Lower lobe of right lung (tissue), 2 donors: ENCODE measurements at places on chromosomes 2 and 18. TPM values are rescaled to one million over a fixed set of nuclear protein-coding genes. Genes with fewer than 3 reads are reported as not detected.
A peak's percentile ranks its signal among the peaks of the same experiment; 100 is the strongest.

- H3K27ac ChIP-seq = no peak overlapping the region
- DNase-seq = no peak
- no peaks in the 10 kb centered on the region for H3K4me1 ChIP-seq
Observed at GRCh38 chr2:179021258-179021657, 28.7 kb downstream of the CCDC141 start.

CTIF gene
- total RNA-seq = 54.8 TPM

DNA sequence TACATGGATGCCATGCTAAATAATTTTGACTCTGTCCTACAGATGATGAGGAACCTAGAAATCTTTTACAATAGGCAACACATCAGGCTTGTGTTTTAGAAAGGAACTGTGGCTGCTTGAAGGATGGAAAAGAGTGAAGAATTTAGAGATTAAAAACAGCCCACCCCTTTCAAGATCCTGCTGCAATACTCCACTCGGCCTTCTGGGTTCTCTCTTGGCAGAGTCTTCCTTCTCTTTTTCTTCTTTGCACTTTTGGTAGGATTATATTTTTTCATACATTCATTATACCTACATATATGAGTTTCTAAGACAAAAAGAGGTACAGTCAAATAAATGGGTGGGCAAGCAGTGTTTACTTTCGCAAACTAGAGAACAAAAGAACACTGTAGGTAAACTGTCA is 474.3 kb downstream of the ERBB4 start:
- H3K4me3 ChIP-seq = no peak overlapping the region
- H3K36me3 ChIP-seq = no peaks in the 10 kb centered on the region
- H3K27ac ChIP-seq = no peak overlapping the region
- no peaks in the 10 kb centered on the region for H3K27me3 ChIP-seq
- no peak for DNase-seq
- no peaks in the 10 kb centered on the region for H3K4me1 ChIP-seq

DNA sequence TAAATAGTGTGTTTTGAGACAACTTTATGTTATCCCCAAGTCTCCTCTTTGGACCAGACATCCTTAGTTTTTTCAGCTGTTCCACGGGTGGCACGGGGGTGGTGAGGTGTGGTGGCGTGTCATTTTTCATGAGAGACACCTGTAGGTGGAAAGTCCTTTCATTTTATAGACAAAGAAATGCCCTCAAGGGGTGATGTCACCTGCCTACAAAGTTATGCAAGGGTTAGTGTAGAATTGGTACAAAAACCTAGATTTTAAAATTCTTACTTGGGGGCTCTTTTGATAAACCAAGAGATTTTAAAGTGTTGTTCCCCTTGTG is 15.3 kb downstream of the CTDP1 start:
- H3K4me1 ChIP-seq = no peaks in the 10 kb centered on the region
- H3K36me3 ChIP-seq = peaks cover 49% of the 10 kb centered on the region
- H3K27me3 ChIP-seq = no peaks in the 10 kb centered on the region
- DNase-seq = no peak
- no peak overlapping the region for H3K27ac ChIP-seq

HSBP1L1 gene
- total RNA-seq = 46.6 TPM

- no peaks in the 10 kb centered on the region for H3K36me3 ChIP-seq
- H3K27ac ChIP-seq = no peak overlapping the region
- no peak overlapping the region for H3K4me3 ChIP-seq
- H3K4me1 ChIP-seq = peaks cover 17% of the 10 kb centered on the region
- no peak for DNase-seq
Observed at GRCh38 chr18:13540477-13541182, 185.7 kb downstream of the FAM210A start.

DNA sequence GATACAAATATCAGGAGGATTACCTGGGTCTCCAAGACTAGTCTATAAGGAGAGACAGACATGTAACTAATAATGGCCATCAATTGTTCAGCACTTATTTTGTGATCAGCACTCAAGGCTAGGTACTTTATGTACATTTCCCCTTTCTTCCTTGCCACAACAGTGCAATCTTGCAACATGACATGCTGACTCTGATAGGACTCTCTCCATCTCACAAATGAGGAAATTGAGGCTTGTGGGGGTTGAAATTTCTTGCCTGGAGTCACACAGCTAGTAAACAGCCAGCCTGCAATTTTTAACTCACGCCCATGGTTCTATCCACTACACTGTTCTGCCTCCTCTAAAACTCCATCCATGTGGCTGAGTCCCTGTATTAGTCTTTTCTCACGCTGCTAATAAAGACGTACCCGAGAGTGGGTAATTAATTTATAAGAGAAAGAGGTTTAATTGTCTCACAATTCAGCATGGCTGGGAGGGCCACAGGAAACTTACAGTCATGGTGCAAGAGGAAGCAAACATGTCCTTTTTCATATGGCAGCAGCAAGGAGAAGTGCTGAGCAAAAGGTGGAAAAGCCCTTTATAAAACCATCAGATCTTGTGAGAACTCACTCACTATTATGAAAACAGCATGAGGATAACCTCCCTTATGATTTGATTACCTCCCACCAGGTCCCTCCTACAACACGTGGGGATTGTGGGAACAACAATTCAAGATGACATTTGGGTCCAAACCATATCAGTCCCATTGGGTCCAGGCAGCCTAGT is 302.4 kb downstream of the PLCL1 start:
- no peak for DNase-seq
- H3K4me3 ChIP-seq = no peak overlapping the region
- H3K4me1 ChIP-seq = no peaks in the 10 kb centered on the region
- H3K27me3 ChIP-seq = no peaks in the 10 kb centered on the region

- H3K27me3 ChIP-seq = no peaks in the 10 kb centered on the region
- H3K4me1 ChIP-seq = no peaks in the 10 kb centered on the region
- H3K36me3 ChIP-seq = no peaks in the 10 kb centered on the region
- H3K27ac ChIP-seq = no peak overlapping the region
Observed at GRCh38 chr2:240360645-240361475, 74.6 kb upstream of the GPC1 start.

DNA sequence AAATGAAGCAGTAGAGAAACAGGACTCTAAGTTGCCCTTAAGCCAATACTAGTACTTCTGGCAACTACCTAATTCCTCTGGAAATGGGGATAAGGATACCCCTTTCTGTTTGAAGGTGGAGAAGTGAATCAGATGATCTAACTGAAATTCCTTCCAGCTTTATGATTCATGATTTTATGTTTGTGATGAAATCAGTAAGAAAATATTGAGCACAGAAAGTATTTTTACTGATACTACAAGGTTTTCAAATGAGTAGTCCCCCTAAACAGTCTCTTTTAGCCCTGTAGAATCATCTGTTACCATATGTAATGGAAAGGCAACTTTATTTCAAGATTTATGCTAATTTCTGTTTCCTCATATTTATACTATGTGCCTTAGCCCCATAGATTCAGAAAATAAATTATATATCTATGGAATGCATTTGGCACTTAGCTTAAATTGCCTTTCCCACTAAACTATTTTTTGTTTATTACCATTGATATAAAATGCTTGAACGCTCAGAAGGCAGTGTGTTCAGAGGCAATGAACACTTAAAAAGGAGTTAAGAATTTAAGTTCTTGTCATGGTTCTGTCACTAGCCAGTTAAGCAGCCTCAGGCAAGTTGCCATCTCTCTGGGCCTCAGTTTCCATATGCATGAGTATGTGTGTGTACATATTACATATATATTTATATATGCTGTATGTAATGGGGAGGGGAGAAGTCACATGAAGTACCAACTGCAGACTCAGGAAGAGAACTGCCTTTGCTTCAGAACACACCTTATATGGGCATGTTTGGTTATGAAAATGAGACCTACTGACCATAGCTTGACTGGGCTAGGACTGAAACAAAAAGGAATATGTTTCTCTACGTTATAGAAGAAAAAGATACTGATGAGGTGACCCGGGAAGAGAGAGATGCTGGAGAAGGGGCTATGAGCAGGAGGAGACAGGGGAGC is 97.7 kb downstream of the CDC42EP3 start:
- no peaks in the 10 kb centered on the region for H3K36me3 ChIP-seq
- H3K27me3 ChIP-seq = no peaks in the 10 kb centered on the region
- no peak for DNase-seq

DNA sequence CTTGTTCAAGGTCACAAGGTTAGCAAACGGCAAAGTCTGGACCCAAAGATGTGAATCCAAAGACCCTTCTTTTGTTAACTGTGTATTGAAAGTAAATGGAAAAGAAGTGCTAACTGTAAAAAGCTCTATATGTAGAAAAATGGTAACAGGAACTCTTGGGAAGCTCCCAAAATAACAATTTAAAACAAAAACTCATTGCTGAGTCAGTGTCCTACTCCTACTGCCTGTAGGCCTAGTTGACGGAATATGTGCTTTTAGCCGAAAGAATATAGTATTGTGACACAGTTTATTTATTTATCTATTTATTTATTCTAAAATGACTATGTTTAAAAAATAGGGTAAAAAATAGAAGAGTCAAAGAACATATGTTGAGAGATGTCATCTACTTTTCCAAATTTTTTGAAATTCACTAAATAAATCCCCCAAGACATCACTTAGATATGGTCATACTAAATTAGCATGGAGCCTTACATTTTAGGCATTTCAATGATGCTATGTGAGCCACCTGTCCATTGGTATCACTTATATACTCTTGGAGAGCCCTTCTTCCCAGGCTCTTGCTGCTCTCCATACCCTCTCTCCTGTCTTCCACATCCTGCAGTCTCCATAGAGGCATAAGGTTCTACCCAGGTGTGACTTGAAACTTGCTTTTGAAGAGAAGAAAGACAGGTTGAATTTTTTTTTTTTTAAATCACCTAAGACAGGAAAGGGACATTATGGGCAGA is 13.7 kb downstream of the COL5A2 start:
- H3K4me3 ChIP-seq = no peak overlapping the region
- no peak overlapping the region for H3K27ac ChIP-seq
- H3K4me1 ChIP-seq = peaks cover 5% of the 10 kb centered on the region
- no peaks in the 10 kb centered on the region for H3K36me3 ChIP-seq

GRCh38 chr2:47221946-47222345 is 66.8 kb upstream of the STPG4 start:
- DNase-seq = no peak
- H3K36me3 ChIP-seq = no peaks in the 10 kb centered on the region
- H3K4me3 ChIP-seq = no peak overlapping the region

GRCh38 chr2:9388199-9388681 is 35.1 kb downstream of the ITGB1BP1 start:
- no peaks in the 10 kb centered on the region for H3K27me3 ChIP-seq
- H3K4me1 ChIP-seq = no peaks in the 10 kb centered on the region
- peaks cover 71% of the 10 kb centered on the region for H3K36me3 ChIP-seq
- DNase-seq = no peak

- H3K4me1 ChIP-seq = no peaks in the 10 kb centered on the region
- H3K27ac ChIP-seq = no peak overlapping the region
- H3K36me3 ChIP-seq = no peaks in the 10 kb centered on the region
- no peak overlapping the region for H3K4me3 ChIP-seq
- no peak for DNase-seq
Observed at GRCh38 chr18:60176259-60176658, 196.3 kb downstream of the MC4R start.

DNA sequence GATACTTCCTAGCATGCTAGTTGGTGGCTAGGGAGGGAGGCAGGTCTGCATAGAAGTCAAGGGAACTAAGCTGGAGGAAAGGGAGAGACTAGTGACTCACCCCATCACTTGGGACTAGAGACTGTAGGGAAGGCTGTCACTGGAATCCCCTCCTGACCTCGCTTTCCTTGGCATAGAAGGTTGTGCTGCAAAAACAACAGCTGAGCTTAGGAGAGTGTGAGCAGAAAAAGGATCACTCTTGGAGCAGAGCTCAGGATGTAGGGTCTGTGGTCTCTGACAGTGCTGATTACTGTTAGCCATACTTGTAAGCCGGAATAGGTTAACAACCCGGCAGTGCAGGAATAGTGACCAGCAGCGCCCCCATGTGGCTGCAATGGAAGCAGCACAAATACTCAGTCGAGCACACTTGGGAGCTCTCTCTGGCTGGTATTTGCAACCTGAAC is 66.9 kb upstream of the SMAD2 start:
- H3K27me3 ChIP-seq = no peaks in the 10 kb centered on the region
- no peak overlapping the region for H3K27ac ChIP-seq
- no peaks in the 10 kb centered on the region for H3K4me1 ChIP-seq
- no peaks in the 10 kb centered on the region for H3K36me3 ChIP-seq
- no peak for DNase-seq

GRCh38 chr18:31247574-31248199 is 70.3 kb upstream of the DSG1 start:
- H3K36me3 ChIP-seq = no peaks in the 10 kb centered on the region
- no peak overlapping the region for H3K4me3 ChIP-seq
- no peak overlapping the region for H3K27ac ChIP-seq
- no peaks in the 10 kb centered on the region for H3K4me1 ChIP-seq
- no peaks in the 10 kb centered on the region for H3K27me3 ChIP-seq
- DNase-seq = no peak

DNA sequence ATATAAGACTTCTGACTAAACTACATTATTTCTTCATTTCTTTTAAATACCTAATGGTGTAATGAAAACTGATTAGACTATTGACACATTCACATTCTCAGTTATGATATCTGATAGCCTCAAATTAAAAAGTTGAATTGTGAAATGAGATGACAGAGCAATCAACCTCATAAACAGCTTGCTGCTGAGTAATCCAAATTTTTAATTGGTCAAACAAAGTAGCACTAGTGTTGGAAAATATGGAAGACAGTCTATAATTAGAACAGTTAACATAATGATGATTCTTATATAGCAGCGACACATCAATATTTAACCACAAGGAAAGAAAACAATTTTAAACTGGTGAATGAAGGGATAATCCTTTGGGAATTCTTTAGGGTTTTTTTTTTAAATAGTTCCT is 91.9 kb upstream of the LRP1B start:
- H3K36me3 ChIP-seq = no peaks in the 10 kb centered on the region
- H3K4me3 ChIP-seq = no peak overlapping the region
- H3K27me3 ChIP-seq = no peaks in the 10 kb centered on the region

KCNS3 gene
- total RNA-seq = 28.7 TPM

DNA sequence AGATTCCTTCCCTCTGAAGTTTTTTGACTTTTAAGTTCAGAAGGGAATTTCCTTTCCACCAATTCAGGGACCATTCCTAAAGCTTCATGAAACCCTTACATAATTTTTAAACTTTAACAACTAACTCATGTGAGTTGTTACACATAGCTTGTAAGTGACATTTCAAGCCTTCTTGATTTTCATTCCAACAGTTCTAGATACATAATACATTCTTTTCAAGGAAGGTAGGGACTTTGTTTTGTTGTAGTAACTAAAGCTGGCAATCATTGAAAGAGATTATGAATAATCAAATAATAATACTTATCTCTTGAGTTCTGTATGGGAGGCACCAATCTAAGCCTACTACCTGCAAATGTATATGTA is 45.4 kb downstream of the SETBP1 start:
- no peak overlapping the region for H3K4me3 ChIP-seq
- peaks cover 62% of the 10 kb centered on the region for H3K4me1 ChIP-seq
- H3K27ac ChIP-seq = peak overlapping the region; percentile 65
- H3K36me3 ChIP-seq = no peaks in the 10 kb centered on the region
- no peaks in the 10 kb centered on the region for H3K27me3 ChIP-seq
- no peak for DNase-seq

GRCh38 chr2:152155209-152155608 is 20.4 kb downstream of the STAM2 start:
- H3K4me1 ChIP-seq = no peaks in the 10 kb centered on the region
- H3K4me3 ChIP-seq = no peak overlapping the region
- DNase-seq = no peak
